ENCODE measurements at places on chromosomes 13 and 19.

DNA sequence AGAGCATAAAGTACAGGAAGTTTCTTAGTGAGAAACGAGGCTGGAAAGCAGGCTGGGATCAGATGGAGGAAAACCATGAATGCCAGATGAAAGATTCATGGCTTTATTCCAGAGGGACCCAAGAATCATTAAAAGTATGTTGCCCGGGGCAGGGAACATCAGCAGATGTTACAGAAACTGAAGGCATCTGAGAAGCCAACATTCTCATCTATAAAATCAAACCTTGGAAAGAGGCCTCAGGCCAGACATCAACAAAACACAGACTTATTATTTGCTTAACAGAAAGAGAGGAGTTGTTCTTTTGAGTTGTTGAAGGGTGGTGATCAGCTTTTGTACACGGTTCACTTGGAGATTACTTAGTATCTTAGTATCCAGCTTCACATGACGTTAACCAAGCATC is 543.6 kb downstream of the RFC3 start:
- DNase-seq: no peak

- DNase-seq: no peak
Observed at GRCh38 chr13:72341904-72342303, 385.5 kb downstream of the MZT1 start.

DNA sequence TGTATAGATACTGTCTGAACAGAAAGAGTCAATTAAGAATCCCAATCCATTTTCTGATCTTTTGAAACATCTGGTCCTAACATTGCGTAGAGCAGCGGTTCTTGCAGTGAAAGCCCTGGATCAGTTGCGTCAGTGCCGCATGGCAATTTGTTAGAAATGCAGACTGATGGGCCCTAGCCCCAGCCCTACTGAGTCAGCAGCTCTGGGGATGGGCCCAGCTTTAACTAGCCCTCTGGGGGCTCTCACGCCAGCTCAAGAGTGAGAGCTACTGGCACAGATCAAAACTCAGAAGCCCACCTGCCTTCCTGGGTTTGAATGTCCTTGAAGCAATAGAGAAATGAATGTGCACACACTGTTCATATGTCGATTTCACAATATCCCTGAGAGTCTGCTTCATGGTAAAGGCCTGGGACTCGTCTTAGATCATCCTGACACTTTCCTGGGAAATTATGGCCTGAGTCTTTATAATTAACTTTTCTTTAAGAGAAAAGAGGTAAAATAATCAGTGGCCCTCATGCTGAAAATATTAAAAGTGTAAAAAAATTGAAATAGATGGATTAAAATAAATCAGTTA is 206.8 kb upstream of the TMTC4 start:
- DNase-seq: no peak

GRCh38 chr13:98103942-98104880 is 38.7 kb upstream of the FARP1 start:
- no peak for DNase-seq

DNA sequence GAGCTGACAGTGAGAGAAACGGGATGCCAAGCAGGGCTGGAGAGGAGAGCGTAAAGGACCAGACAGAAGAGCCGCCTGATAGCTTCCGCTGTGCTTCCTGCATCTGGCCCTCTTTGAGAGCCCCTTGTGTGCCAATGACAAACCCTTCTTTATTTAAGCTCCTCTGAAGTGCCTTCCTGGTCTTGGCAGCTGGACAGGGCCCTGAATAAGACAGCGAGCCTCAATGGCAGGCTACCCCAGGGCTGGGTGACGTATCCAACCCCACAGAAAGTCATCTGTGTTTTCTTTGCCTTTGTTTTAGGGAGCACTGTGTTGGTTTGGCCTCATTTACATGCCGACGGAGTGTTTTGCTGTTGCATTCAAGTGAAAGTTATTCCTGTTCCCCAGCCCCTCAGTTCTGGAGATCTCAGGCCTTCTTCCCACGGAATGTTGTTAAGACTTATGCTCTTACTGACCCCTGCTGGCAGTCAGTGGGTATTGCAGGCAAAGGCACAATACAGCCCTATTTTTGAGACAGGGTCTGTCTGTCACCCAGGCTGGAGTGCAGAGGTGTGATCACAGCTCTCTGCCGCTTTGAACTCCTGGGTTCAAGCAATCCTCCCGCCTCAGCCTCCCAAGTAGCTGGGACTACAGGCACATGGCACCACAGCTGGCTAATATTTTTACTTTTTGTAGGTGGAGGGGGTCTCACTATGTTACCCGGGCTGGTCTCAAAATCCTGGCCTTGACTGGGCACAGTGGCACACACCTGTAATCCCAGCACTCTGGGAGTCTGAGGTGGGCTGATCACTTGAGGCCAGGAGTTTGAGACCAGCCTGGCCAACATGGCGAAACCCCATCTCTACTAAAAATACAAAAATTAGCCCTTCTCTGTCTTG is 16.8 kb downstream of the CCL25 start:
- DNase-seq: no peak

DNA sequence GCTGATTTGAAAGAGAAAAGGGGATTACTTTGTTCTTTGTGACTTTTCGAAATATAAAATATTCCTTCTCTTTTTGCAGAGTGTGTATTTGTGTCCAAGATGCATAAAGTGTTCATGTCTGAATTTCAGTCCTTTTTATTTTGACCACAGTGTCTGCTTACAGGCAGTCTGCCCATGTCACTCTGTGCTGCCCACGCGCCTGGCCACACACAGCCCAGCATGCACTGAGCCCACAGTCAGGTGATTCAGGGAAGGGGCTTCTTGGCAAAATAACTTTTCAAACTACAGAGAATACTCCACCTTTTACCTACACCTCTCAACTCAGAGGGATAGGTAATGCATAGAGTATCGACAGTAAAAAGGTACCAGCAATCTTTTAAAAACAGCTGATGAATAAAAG is 142.5 kb upstream of the TRPC4 start:
- no peak for DNase-seq

GRCh38 chr19:47824396-47824795 is 2.7 kb downstream of the CRX start:
- no peak for DNase-seq

- no peak for DNase-seq
Observed at GRCh38 chr19:40421993-40422747, 3.6 kb downstream of the SERTAD1 start.

DNA sequence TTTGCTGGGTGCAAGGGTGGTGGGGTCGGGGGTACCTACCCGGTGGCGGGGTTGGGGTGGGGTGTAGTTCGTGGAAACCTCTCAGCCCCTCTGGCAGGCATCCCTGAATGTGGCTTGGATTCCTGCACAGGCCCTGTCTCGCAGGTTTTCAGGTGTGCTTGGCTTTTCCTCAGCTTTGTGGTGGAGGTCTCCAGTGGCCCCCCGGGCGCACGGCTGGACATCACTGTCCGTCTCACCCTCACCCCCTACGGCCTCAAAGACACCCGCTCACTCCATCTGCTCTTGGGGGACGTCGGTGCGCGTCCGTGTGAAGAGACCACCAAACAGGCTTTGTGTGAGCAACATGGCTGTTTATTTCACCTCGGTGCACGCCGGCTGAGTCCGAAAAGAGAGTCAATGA is 44.3 kb downstream of the ZNF146 start:
- no peak for DNase-seq

- DNase-seq: no peak
Observed at GRCh38 chr19:11506967-11507366, 1.3 kb upstream of the ZNF653 start.

DNA sequence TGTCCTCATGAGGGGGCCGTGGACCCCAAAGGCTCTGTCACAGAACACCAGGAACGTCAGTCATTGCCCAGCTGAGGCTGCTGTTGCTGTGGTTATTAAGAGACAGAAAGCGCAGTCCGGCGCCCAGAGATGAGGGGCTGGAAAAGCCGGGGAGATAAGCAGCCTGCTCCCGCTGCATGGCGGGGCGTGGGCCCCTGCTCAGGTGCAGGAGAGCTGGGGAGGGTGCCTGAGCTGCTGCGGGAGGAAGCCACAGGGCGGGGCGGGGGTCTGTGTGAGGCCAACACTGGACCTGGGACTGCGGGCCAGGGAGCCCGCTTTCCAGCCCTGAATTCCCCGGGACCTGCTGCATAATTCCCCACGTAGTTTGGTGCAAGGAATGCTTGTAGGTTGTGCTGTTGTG is 11.3 kb downstream of the SOX1 start:
- DNase-seq: no peak

DNA sequence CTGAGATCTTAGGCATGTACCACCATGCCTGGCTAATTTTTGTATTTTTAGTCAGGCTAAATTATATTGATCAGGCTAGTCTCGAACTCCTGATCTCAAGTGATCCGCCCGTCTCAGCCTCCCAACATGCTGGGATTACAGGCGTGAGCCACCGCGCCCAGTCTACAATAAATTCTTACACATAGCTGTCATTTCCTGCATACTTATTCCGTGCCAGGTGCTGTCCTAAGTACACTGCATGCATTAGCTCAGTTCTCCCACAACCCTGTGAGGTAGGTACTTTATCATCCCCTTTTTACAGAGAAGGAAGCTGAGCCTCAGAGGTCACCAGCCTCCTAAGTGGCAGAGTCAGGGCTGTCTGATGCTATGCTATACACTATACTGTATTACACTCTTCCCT is 7.2 kb upstream of the RHPN2 start:
- no peak for DNase-seq

DNA sequence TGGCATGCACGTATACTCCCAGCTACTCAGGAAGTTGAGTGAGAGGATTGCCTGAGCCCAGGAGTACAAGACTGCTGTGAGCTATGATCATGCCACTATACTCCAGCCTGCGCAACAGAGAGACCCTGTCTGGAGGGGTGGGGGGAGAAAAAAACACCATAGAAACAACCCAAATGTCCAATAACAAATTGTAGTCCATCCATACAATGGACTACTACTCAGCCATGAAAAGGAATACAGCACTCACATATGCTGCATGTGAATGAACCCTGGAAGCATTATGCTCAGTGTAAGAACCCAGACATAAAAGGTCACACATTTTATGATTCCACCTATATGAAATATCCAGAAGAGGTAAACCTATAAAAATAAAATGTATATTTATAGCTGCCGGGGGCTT is 42.3 kb downstream of the CD320 start:
- no peak for DNase-seq

GRCh38 chr13:24541127-24541475 is 28.5 kb upstream of the PARP4 start:
- no peak for DNase-seq

DNA sequence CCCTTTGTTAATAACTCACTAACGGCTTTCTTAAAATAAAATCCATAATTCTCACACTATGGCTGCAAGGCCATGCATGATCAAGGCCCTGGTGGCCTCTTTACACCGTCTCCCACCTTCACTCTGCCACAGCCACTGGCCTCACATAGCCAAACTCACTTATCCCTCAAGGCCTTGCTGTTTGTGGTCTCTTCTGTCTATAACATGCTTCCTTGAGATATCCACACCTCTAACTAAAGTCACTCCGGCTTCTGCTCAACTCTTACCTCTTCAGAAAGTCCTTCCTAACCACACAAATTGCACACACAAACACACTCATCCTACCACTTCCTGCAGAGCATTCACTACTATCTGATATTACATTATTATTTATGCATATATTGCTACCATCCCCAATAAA is 262.5 kb downstream of the DIAPH3 start:
- no peak for DNase-seq

GRCh38 chr19:4537953-4538600 is 1.8 kb downstream of the LRG1 start:
- DNase-seq: no peak

- DNase-seq: no peak
Observed at GRCh38 chr19:18257503-18258470, 16.5 kb downstream of the IQCN start.

- peak; percentile 82 for DNase-seq
Observed at GRCh38 chr19:41886761-41887710, 4.1 kb downstream of the ARHGEF1 start.

- no peak for DNase-seq
Observed at GRCh38 chr19:10830931-10831779, 4.9 kb downstream of the TMED1 start.

DNA sequence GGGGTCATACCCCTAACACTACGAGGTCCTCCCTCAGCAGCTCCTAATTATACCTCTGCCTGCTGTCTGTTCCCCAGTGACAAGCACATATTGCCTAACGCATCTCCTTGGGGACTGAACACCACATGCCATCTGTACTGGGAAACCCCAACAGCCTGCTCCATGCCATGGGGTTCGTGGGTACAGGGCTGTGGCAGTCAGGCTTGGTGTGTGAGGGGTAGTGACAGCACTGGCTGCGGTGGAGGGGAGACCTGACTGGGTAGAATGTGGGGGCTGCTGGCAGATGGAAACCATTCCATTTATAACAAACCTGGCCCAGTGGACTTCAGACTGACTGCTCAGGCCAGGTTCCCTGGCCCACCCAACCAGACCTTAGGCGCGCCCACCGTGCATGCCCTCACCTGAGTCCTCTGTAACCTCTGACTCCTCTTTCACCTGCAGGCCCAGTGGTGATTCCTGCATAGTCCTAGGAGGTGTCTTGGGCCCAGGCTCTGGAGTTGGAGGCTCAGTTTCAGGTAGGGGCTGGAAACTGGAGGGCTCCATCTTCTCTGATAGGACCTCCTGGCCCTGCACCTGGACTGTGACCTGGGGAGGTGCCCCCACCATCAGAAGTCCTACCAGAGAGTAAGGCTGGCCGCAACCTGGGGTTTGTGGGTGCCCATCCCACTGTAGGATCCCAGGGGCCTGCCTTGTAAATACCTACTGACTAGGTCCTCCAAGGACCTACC is 3.0 kb downstream of the MZF1 start:
- no peak for DNase-seq

- peak; percentile 50 for DNase-seq
Observed at GRCh38 chr19:49432141-49433073, 7.2 kb downstream of the GFY start.

DNA sequence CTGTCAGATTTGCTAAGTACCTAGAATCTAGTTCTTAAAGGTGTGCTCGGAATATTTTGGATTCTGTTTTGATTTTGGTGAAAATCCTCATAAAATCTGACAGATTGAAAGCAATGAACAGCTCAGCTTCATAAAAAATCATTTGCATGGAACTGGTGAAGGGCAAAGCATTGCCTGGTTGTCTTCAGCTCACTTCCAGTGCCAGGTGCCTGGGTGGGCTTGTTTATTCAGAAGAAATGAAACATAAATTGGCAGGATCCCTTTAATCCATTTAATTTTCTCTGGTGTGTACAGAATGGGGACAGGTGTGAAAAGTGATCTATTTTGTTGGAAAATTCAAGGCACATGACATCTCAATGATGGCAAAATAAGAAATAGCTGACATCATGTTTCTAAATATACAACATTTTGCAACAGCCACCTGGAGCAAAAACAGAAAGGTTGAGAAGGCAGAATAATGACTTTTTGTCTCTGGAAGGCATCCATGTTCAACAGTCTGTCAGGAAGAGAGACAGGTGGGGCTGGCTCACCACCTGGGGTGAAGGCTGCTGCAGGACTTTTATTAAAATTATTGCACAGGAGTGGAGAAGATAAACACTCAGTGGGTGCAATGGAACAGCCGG is 52.2 kb downstream of the RFC3 start:
- DNase-seq: no peak

GRCh38 chr13:106373304-106373988 is 162.0 kb downstream of the EFNB2 start:
- DNase-seq: no peak

- DNase-seq: peak; percentile 3
Observed at GRCh38 chr19:1085053-1085658, 10.0 kb downstream of the POLR2E start.

- peak; percentile 15 for DNase-seq
Observed at GRCh38 chr19:44576843-44577565, 36.4 kb upstream of the IGSF23 start.
